Glomerular endothelial cell (primary cell): ENCODE measurements at places on chromosomes 12 and 14. TPM values are rescaled to one million over a fixed set of nuclear protein-coding genes. Genes with fewer than 3 reads are reported as not detected.
A peak's percentile ranks its signal among the peaks of the same experiment; 100 is the strongest.

- no peak for DNase-seq
Observed at GRCh38 chr12:88383405-88383804, 196.9 kb downstream of the KITLG start.

GRCh38 chr12:68963856-68964745 lies 31.1 kb upstream of the CPM start:
- no peak for DNase-seq

DNA sequence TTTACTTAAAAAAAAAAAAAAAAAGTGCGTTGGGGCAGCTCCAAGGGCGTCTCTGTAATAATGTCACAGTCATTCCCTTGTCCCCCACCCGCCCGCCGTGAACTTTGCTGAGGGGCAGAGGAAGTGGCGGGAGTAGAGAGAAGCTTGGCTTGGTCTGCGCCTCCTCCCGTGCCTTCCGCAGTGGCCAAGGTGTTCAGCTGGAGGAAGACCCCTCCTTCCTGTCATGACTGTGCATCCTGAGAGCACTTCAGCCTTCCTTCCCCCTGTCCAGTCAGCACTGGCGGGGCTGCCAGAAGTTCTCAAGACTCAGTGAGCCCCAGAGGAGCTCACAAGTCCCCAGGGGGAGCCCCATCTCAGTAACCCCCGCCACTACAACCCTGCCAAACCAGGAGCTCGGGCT lies 32.2 kb downstream of the AACS start:
- no peak for DNase-seq

GRCh38 chr14:45891417-45892080 lies 638.5 kb upstream of the MIS18BP1 start:
- DNase-seq = no peak

GRCh38 chr12:18752947-18753346 lies 15.0 kb downstream of the CAPZA3 start:
- no peak for DNase-seq

- DNase-seq = no peak
Observed at GRCh38 chr14:37824939-37825712, 229.7 kb downstream of the TTC6 start.

- DNase-seq = no peak
Observed at GRCh38 chr14:49966304-49966809, 73.5 kb downstream of the ARF6 start.

DNA sequence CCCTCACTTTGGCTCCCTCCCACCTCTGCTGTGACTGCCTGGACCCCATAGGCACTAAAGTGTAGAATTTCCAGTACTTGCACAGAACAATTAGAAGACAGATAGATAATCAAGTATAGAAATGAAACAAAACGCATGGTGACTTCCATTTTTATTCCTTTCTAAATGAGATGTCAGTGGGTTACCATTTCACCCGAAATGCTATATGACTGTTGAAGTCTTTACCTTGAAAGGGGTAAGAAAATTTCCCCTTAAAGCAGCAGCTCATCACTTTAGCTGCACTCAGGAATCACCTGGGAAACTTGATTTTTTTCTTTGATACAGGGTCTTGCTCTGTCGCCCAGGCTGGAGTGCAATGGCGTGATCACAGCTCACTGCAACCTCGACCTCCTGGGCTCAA lies 12.5 kb upstream of the KSR2 start:
- DNase-seq = no peak

- DNase-seq = no peak
Observed at GRCh38 chr12:131912518-131913274, 16.4 kb upstream of the PUS1 start.

DNA sequence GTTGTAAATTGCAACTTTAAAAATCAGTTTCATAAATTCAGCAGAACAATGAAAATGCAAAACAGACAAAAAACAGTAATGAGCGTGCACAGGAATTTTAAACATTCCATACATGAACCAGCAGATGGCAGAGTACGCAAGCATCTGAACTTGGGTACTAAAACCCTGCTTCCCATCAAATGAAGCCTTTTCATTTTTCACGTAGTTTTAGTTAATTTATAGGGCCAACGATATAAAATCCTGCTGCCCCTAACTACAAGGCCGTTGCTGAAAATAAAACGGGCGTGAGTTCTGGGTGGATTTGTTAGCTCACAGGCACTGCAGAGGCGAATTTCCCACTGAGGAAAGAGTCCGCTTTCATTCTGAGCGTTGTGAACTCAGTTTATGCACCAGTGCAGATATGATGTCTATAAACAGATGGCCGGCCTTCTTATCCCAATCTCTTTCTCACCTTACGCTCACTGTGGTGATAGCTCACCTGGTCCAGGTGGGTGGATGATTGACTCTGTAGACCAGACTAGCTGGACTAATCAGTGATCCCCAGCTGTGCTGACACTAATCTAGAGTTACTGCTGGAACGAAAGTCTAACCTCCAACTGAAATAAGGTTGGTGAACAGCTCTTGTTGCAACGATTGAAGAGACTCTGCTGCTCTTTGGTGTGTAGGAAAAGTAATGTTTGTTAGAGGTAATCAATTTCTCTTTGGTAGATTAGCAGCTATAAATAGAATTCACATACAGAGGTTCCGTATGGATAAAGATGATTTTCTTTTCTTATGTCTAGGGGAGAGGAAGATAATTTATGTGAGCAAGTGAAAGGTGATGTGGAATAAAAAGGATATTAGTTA lies 89.2 kb downstream of the PDZRN4 start:
- peak; percentile 20 for DNase-seq

DNA sequence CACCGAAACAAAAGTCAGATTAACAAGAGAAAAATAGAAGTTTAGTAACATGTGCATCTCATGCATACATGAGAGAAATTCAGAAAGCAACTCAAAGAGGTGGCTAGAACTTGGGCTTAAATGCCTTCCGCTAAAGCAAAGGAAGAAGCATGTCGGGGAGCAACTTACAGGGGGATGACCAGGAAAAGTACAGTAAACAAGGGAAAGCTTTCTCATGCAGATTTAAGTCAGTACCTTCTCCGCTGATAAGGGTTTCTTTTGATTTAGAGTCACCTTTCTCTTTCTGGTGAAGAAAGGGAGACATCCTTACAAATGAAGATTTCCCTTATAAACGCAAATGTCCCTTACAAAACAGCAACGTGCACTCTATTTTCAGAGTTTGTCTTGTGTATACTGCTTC lies 6.0 kb upstream of the RNASE6 start:
- no peak for DNase-seq

DNA sequence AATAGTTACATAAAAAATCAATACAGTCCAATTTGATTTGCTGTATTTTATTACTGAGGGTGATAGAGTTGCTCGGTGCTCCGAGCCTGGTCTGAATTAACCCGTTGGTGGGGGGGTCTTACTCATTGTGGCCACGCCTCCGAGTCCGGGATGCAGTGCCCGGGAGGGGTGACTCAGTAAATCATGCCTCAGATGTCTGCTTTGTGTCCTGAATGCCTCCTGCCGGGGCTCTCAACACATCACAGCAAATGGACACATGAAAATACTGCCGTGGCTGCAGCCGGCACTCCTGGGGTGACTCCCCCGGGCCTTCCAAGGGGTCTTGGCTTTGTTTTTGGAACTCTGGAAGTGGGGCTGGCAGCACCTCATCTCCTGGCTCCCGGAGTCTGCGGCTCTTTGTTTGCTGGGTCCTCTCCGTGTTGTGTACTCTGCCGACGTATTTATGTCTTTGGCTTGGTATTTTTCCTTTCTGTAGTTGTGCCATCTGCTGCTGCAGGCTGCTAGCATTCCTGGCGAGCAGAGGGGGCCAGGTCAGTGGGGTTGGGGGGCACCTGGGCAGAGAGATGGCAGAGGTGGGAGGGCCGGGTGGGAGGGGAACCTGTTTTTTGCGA lies 129.0 kb downstream of the AACS start:
- no peak for DNase-seq

DNA sequence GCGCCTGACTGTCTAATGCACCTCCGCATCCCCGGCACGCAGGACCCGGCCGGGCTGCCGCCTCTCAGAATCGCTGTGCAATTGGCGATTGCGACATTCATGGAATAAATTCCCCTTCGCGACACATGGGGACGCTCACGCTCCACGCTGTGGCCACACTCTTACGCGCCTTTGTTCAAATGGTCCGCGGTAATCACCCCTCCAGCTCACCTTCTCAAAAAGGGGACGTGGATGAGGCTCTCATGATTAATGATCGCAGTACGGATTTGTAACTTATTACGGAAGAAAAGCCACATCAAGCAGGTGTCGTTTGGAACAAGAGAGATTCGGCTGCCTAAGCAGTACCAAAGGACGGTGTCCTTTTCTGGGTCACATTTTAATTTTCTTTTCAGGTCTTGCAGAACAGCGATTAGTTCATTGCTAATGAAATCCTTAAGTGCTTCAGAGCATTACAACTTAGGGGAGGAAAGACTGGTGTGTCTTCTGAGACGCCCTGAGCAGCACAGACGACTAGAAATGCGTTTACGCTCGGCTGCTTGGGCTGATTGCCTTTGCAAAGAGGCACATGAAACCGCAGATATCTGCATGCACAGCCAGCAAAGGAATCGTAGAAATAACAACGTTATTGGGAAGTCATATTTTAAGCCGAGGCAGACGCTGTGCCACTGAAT lies 37.3 kb upstream of the ADGRD1 start:
- DNase-seq = peak; percentile 7

- no peak for DNase-seq
Observed at GRCh38 chr12:68327896-68328295, 4.3 kb downstream of the MDM1 start.

GRCh38 chr12:50271724-50272247 lies 11.5 kb downstream of the LIMA1 start:
- DNase-seq = no peak

GRCh38 chr14:37903343-37904191 lies 304.1 kb upstream of the SSTR1 start:
- DNase-seq = peak; percentile 27

DNA sequence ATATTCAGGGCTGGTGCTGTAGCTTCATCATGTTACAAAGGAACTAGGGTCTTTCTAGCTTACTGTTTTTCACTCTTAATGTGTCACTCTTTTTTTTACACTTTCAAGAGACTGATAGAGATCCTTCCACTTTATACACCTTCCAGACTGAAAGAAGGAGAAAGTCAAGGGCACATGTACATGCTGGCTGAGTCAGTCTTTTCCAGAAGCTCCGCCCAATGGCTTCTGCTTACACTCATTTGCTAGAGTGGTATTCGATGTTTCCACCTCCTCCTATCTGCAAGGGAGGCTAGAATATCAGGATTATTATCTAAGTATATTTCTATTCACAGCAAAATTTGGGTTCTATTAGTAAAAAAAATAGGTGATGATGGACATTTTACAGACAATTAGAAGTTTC lies 325.8 kb upstream of the OR4E1 start:
- no peak for DNase-seq

- DNase-seq = no peak
Observed at GRCh38 chr12:77118696-77119095, 53.3 kb upstream of the E2F7 start.

GRCh38 chr12:124021007-124021406 lies 48.0 kb downstream of the ZNF664 start:
- DNase-seq = no peak

GRCh38 chr12:65605019-65605418 lies 219.3 kb upstream of the HMGA2 start:
- no peak for DNase-seq

DNA sequence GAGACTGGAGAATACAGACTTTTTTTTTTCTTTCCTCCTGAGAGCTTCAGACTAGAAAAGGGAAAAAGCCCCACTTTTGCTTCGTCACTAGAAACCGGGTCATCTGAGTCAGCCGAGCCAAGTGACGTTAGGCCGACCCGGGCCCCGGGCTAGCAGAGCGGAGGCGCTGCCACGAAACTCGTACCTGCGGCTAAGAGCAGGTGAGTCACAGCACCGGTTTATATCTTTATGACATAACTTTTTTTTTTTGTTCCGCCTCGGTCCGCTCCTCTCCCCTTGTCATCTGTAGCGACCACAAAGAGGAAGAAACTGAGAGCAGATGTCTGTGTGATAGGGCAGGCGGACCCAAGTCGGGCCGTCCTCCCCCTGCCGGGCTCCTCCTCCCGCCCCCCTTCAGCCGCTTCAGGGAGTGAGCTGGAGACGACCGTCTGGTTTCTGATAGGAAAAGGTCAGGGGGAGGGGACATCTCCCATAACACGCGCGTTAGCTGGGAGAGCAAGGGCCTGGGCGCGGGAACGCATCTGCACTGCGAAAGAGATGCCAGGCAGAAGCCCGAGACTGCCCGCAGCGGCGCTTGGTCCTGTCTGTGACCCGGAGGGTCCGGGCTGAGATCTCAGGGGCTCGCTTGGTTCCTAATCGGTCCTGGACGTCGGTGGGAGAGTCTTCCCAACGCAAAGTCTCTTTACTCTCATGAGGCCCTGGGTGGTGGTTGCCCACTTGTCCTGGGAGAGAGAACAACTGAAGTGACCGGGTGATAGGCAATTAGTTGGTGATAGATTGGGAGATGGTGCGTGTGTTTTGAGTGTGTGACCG lies 586 bp downstream of the TTC6 start:
- no peak for DNase-seq

Gene TGM1
- total RNA-seq = 0.64 and 2.5 TPM in 2 replicates

Gene RPL10L
- total RNA-seq = not detected in 2 replicates

Gene KIF26A
- total RNA-seq = 8.0 and 19.8 TPM in 2 replicates

Gene PDZRN4
- total RNA-seq = not detected in 2 replicates

Gene TRIM9
- total RNA-seq = 0.06 and 0.19 TPM in 2 replicates

Gene DAO
- total RNA-seq = not detected in 2 replicates

Gene MMP19
- 0.99 and 5.6 TPM in 2 replicates for total RNA-seq

Gene RERGL
- total RNA-seq = 1.1 TPM in 1 of 2 replicates, not detected in the other

Gene TEX22
- 0.15 and 0.18 TPM in 2 replicates for total RNA-seq

Gene PTPRO
- 0.34 TPM in 1 of 2 replicates, not detected in the other for total RNA-seq

Gene PCED1B
- total RNA-seq = 0.70 and 1.9 TPM in 2 replicates

Gene AQP6
- not detected in 2 replicates for total RNA-seq

Gene MDGA2
- 0.12 and 1.1 TPM in 2 replicates for total RNA-seq

Gene SARNP
- total RNA-seq = 94.4 and 103 TPM in 2 replicates

Gene SLC2A14
- total RNA-seq = not detected in 2 replicates
